Activated CD4-positive, alpha-beta T cell treated with anti-CD3 and anti-CD28 coated beads, Interleukin-2, amount 50 U/mL, for 4 hours (primary cell): ENCODE measurements at places on chromosomes 6 and 20.

DNA sequence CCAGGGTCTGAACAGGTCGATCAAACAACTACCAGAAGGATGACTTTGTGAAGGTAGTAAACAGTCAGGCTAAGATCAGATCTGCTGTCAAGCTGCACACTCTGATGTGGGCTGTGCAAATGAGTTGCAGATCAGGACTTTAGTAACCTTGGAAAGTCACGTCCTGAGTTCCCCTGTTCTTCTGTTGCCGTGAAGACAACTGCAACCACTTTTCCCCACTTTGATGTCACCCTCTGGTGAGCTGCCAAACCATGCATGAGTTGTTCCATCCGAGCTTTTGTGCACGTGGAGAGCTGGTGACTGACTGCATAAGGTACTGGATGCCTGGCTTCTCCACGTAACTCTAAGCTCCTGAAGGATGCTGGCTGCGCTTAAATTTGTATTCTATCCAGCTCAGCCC is 111.0 kb downstream of the CD83 start:
- peak; percentile 17 for DNase-seq

DNA sequence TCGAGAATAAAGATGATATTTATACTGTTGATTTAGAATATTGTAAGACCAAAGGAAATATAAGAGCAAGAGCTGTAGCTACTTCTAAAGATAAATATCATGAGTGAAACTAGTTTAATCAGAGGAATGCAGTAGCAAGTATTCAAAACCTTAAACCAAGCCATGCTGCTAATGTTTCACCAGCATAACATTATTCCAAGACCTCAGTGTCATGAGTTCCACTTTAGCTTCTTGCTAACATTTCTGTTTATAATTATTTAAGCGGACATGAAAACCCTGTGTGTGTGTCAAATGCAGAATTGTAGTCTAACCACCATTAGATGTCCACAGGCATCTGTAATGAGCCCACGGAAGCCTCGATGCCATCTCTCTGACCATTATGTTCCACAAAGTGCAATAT is 752.6 kb upstream of the MARCKS start:
- no peak for DNase-seq

DNA sequence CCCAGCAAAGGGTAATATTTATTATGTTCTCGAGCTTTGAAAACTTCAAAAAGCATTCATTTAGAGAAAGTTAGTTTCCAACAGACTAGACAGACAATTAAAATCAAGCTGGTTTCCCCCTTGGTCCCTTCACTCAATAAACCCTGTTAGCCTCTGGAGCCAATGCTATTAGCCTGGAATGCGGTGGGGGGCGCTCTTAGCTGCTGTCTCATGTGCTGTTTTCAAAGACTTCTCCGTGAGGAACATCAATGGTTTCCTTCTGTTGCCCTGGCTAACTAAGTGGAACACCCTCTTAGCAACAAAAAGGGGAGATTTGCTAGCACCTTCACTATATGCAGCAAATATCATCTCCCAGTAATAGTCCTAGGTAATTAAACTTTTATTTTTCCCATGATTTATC is 86.4 kb downstream of the LY86 start:
- DNase-seq: no peak

- DNase-seq: no peak
Measured at GRCh38 chr6:52375780-52376556, 14.0 kb downstream of the PAQR8 start.

- peak; percentile 16 for DNase-seq
Measured at GRCh38 chr6:137589067-137589848, 95.1 kb upstream of the OLIG3 start.

DNA sequence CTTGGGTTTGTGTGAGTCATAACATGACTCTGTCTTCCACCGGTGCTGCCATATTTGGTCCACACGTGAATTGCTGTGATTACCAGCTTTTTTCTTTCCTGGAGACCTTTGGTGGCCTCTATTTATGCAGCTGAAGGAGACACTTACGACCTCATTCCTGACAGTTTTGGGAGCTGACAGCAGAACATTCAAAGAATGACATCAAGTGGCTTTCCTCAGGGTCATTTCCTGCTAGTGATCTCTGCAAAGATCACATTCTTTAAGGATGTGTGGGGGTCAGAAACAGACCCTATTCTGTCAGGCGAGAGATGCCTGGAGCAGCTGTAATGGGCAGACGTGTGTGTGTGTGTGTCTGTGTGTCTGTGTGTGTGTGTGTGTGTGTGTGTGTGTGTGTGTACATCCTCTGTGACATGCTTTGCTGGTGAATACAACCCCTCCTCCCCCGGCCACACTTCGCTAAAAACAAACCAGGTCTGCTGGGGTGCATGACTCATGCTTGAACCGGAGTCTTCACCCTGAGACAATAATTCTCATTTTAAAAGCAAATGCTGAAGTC is 115.6 kb downstream of the TMEM170B start:
- peak; percentile 36 for DNase-seq

GRCh38 chr20:58709703-58710039 is 17.1 kb downstream of the NPEPL1 start:
- no peak for DNase-seq

DNA sequence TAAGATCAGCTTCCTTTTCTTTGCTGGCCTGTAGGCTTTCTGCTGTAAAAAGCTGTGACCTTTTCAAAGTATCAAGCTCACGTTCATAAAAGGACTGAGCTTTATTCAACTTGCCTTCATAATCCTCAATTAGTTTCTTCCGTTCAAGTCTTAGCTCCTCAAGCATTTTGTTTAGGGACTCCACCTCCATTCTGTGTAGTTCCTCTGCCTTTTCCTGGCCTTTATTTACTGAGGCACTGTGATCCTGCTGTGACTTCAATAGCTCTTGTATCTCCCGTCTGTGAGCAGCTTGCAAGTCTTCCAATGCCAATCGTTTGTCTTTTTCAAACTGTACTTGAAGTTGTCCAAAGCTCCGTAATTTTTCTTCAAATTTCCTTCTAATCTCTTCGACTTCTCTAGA is 54.4 kb downstream of the FAM184A start:
- DNase-seq: no peak

DNA sequence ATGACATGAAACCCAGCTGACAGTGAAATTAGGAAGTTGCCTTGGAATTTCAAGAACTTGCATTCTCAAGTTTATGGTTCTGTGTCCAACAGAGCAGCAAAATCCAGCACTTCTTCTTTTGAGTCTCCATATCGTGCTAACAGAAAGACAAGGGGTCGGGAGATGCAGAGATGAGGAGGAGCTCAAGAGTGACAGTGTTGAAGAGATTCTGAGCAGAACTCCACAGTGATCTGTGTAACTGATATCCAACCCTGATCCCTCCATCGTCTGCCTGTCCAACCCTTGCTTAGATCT is 21.2 kb upstream of the BTN1A1 start:
- DNase-seq: no peak

DNA sequence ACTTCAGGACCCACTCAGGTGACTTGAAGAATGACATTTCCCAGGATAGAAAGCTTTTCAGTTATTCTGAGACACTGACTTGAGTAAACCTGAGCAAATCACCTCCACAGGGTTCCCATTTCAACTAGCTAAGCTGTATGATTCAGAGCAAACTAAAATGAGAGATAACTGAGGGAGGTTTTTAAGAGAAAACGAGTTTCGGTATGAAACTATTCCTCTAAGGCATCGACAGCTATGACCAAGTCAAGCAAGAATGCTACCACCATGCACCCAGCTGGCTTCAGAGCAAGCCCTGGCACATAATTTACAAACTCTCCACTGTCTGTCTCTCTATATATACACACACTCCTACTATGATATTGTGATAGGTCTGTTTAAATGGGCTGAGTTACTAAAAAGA is 75.4 kb downstream of the PERP start:
- DNase-seq: no peak

DNA sequence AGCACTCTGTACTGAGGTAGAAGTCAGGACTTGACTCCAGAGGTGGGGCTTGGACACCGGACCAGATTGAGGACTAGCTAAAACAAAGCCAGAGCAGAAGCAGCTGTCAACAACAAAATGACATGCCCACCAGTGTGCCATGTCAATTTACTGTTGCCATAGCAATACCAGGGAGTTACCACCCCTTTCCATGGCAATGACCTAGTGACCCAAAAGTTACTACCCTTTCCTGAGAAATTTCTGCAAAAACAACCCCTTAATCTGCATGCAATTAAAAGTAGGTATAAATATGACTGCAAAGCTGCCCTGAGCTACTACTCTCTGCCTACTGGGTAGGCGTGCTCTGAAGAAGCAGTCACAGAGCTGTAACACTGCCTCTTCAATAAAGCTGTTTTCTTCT is 21.0 kb downstream of the MAP3K5 start:
- no peak for DNase-seq

DNA sequence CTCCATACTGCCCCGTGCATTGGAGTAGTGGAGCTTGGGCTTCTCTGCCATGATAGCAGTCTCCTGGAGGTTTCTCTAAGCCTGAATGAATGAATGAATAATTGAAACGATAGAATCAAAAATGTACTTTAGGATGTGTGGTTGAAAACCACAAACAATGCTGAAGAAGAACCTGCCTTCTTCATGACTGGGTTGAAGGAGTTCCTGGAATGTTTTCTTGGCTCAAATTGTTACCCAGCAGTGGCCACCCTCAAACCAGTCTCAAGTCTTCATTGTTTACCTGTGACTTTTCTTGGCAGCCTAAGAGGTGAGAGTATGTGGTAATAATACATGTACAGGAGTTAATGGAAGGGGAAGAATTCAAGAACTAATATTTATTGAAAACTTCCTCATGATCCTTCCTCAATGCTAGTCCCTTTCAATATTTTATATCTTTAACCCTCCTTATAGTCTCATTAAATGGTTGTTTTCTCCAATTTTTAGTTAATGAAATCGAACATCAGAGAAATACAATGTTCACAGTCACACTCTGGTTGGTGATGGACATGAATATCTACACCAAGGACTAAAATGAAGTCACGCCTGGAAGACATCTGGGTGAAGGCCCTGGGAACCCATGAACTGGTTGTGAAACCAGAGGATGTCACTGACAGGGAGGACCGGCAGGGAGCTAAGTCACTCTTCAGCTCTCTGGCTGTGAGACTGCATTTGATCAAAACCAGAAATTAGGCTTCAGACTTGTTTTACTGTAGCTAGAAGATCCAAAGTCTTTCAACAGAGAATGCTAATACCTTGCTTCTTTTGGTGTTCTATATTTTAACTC is at the start of gene GSTA5:
Gene GSTA5 (minus strand): TSS at position 51 of the 823 bp plus-strand sequence.
- no peak for DNase-seq

GRCh38 chr6:170184316-170184715 is 106.6 kb downstream of the DLL1 start:
- no peak for DNase-seq

- no peak for DNase-seq
Measured at GRCh38 chr20:15857173-15857784, 716.0 kb downstream of the KIF16B start.

GRCh38 chr6:16319813-16320532 is 81.6 kb downstream of the GMPR start:
- DNase-seq: peak; percentile 58

DNA sequence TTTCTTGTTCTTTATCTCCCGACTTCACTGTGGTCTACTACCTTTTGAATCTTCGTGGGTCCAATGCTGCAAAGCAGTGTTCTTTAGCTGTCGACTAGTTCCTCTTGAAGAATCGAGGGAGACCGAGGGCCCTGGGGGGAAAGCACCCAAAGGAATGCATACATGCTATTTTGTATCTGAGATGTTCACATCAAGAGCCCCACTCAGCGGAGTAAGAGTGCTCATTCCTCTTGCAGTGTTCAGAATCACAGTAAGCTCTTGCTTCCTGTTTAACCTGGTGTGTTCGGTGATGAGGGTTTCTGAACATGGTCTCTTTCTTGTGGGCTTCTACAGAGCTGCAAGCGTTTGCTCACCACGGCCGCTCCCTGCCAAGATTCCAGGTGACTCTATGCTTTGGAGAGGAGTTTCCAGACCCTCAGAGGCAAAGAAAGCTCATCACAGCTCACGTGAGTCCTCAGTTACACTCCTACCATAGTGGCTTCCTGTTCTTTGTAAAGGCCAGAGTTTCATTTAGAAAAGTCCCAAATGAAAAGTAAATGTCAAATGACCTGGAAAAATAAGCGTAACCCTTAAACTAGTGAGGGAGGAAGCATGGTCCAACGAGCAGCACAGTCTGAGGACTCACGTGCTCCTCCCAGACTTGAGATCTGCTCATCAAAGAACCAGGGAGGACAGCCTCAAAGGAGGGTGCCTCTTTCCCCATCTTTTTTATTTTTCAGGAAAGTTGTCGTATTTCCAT is 13.3 kb downstream of the IRF4 start:
- DNase-seq: no peak

GRCh38 chr20:41119614-41120561 is 17.5 kb upstream of the PLCG1 start:
- no peak for DNase-seq

DNA sequence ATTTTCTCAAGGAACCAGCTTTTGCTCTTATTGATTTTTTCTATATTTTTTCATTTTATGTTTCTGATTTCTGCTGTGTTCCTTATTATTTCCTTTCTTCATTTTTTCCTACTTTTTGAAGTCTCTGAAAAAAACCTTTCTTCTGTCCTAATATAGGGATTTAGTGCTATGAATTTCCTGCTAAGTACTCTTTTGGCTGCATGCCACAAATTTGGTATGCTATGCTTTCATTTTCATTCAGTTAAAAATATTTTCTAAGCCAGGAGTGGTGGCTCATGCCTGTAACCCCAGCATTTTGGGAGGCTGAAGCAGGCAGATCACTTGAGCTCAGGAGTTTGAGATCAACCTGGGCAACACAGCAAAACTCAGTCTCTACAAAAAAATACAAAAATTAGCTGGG is 30.6 kb downstream of the SIRPD start:
- no peak for DNase-seq

DNA sequence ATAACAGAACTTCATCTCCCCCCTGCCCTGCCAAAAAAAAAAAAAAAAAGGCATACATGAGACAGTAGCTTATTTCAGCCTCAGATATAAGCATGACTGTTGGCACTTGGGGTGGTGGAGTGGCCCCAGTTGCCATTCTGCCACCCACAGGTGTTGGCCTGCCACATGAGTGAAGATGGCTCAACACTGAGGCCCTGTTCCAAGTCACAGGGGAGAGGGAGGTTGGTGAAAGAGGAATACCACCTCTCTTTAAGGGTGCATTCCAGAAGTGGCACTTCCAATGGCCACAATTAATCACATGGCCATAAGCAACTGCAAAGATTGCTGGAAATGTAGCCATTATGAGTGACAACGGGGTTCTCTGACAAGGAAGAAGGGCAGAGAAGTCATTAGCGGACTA is 61.9 kb upstream of the JARID2 start:
- DNase-seq: no peak

- no peak for DNase-seq
Measured at GRCh38 chr20:31551163-31552081, 37.2 kb downstream of the HM13 start.
